ENCODE measurements at places on chromosomes 7 and 10.

GRCh38 chr10:49161411-49161997 lies 26.7 kb downstream of the TMEM273 start:
- DNase-seq: peak; percentile 56

DNA sequence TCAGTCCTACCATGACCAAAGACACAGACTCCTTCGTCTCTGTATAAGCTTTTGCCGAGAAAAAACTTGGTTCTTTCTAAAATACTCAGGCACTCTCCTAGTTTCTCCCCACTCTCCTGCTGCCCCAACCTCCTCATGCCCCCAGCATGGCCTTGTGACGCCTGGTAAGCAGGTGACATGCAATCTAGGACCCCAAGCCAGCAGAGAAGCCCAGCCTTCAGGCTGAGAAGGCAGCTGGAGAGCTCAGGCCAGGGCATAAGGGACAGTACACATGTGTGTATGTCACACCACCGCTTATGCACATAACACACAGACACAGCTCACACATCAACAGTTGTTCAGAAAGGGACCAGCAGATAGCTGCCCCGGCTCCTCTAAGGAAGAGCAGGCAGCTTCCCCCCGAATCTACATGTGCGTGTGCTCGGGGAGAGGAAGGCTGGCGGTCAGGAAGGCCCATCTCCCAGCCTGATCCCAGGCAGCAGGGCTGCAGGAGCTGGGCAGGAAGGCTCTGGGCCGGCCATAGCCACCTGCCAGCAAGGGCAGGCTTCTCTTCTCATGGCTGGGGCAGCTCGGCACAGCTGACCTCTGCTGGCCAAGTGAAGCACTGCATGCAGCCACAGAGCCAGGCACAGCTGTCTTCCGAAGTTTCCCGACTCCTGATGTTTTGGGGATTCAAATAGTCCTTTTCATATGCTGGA lies 8.5 kb downstream of the DDX56 start:
- peak; percentile 58 for DNase-seq

DNA sequence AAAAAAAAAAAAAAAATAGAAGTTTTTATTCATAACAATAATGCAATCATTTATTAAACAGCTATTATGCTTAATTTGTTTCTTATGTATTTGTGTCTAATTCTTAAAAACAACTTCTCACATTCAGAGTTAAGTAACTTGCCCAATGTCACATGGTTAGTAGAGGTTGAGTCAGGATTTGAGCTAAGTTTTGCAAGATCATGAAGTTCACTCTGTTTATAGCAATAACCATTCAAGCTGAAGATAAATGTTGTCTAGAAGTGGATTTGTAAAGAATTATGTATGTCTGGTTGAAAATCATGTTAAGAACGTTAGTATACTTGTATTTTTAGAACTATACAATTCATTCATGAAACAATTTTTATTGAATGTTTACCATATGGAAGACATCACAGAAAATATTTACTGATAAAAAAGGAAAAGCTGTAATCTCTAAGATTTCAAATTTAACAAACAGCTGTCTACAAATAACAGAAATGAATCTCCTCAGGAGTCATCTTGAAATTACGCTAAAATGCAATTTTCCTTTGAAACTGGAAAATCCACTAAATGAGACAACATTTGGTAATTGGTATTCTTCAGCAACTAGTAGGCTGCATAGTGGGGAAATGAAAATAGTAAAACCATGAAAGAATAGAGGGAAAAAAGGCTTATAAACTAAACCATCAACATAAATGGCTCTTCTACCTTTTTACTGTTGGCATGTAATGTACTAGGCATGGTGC lies 70.5 kb upstream of the AHR start:
- DNase-seq: peak; percentile 73

DNA sequence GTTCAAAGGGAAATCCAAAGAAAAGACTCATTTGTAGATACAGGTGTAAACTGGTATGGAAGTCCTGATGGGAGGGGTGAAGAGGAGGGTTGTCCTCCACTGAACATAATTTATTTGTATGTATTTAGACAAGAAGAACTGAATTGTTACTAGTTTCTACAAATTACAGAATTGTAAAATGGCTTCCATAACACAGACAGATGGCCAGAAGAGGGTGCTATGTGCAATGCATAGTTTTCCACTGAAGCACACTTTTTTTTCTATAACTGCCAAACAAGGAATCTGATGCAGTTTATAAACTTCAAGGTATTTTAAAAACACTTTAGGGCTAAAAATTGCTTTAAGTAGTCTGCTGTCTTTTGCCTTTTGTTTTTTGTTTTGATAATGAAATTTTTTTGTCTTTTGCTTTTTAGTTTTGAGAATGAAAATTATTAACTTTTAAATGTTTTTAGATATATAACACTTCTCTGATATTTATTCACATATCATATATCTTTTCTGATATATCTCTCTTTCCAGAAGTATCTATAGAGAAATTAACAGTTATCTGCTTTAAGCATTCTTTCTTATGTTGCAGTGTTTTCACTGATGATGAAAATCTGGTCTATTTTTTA lies 58.5 kb downstream of the PHYHIPL start:
- DNase-seq: peak; percentile 28

Measured in fibroblast of villous mesenchyme (primary cell).